ENCODE measurements at places on chromosomes 6 and 20.

DNA sequence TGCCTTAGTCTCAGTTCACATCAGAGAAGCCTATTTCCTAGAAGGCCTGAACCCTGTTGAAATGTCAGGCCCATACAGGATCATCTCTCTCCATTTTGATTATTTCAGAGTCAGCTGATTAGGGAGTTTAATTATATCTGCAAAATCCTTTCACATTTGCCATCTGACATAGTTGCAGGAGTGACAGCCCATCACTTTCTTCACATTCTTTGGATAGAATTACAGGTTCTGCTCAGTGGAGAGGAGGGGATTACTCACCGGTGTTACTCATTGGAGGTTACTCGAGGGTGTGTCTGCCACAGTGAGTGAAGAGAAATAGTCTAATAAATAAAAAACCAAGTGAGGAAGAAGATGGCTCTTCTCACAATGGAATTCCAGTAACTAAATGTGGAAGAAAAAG is 216.8 kb downstream of the TMEM242 start:
- DNase-seq: no peak

- DNase-seq: no peak
These were observed 3.7 kb upstream of the RNASET2 start for GRCh38 chr6:166959911-166960608.

GRCh38 chr6:156657296-156657695 is 119.9 kb upstream of the ARID1B start:
- DNase-seq: no peak

DNA sequence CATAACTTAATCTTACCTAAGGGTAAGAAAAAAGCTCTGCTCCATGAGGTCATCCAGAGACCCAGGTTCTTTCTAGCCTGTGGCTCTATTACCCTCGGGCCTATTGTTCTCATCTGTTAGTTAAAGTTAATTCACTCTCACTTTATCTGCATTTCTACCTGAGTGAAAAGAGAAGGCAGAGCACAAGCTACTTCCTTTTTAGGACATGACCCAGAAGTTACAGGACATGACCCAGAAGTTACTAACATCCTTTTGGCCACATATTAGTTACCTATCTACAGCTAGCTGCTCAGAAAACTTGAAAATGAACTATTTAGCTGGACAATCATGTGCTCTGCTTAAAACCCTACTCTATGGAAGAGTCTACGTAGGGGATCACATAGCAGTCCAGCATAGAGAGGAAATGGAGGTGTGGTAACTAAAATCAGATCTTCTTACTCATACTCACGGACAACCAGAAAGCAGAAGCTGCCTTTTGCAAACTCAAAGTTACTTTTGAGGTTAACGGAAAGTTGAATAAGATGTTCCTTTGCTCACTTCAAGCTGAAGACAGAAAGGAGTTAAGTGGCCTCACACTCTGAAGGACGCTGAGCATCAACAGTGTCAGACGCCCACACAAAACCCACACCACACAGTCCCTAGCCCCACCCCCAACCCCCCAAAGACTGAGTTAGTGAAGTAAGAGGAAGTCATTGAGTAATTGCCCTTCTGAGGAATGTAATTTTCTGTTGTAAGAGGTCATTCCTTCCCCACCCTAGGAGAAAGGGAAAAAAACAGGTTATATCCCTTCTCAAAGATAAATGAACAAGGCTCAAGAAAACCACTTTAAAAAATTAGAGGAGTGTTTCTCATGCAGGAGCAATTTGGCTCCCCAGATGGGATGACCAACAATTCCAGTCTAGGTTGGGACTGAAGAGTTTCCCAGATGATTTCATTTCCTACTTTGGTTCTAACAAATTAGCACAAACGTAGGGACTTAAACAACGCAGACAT is 45.9 kb upstream of the TAB2 start:
- DNase-seq: no peak

DNA sequence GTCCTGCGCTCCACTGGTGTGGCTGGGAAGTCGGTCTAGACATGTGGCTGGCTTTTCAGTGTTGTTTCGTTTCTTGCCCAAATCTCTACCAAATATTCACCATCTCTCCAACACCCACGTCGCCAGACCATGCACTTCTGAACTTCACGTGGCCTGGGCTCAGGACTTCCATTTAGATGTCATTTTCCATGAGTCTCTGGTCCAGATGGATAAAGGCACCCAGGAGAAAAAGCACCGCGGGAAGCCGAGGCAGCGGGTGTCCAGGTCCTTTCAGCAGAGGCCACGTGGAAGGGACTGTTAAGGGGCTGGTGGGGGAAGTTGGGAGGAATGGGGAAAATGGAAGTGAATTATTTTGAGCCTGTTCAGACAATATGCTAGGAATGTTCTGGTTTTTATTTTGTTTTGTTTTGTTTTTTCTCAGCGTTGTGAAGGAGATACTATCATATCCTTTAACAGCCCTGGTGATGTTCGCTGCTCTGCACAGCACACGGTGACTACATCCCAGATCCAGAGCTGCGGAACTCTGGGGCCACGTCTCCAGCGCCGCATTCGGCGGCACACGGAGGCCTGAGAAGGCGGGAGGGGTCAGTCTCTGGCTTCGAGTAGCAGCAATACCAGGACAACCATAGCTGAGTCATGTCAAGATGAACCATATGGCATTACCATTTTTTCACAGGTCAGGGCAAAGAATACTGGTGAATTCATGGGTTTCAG is 230.3 kb downstream of the THBS2 start:
- DNase-seq: no peak

GRCh38 chr20:46195264-46196036 is 77.3 kb downstream of the CD40 start:
- DNase-seq: no peak

DNA sequence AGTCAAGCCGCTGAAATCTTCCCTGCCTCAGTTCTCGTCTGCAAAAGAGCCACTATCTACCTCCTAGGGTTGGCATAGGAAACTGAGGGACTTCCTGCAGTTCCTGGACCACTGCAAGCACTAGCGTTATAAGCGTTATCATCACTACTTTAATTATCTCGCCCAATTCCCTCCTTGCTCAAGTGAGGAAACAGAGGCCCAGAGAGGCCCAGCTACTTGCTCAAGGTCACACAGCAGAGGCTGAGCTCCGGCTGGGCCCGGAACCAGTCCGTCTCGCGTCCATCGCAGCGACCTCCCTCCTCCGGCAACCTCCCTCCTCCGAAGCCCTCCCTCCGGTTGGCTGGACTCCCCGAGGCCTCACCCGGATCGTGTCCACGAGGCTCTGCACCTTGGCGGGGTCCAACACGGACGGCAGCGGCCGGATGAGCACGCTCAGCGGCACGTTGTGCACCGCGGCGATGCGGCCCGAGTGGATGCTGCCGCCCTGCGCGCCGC is 338 bp downstream of the SRXN1 start:
- no peak for DNase-seq

GRCh38 chr20:61575151-61575937 is 323.3 kb downstream of the CDH4 start:
- DNase-seq: no peak

DNA sequence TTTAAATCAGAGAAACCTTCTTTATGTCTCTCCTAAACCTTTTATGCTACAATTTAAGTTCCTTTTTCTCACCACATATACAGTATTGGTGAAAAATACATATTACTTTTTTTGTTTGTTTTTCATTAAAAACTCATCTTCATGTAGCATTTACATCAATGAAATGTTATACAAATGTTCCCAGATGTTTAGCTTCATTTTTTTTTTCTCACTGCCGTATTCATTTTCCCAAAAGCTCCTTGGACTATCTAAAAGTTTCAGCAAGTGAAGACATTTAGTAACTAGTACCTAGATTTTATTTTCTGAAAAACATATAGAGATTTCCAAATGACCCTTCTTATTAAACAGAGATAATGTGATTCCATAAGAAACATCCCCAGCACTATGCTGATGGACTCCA is 128.9 kb downstream of the BMP5 start:
- no peak for DNase-seq

DNA sequence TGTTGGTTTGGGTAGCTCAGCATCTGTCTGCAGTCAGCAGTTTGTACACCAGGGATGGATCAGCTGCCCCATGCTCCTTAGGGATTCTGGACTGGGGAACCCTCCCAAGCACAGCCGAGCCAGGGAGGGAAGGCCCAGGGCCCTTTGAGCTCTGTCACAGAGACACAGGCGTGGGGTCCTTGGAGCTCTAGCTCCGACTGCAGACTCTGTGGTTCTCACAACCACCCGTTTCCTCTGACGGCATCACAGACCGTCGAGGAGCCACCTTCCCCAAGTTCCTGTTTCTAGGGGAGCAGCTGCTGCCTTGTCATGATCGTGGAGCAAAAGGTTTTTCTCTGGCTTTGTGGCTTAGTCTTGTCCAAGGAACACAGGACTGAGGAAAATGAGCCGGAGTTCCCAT is at the start of gene SLA2:
Gene SLA2, minus strand, starts transcription at position 199 of the 400 bp plus-strand sequence. CDS start 4,861 bp downstream, outside the sequence.
- no peak for DNase-seq

GRCh38 chr20:12237772-12238171 is 320.1 kb downstream of the BTBD3 start:
- DNase-seq: no peak

DNA sequence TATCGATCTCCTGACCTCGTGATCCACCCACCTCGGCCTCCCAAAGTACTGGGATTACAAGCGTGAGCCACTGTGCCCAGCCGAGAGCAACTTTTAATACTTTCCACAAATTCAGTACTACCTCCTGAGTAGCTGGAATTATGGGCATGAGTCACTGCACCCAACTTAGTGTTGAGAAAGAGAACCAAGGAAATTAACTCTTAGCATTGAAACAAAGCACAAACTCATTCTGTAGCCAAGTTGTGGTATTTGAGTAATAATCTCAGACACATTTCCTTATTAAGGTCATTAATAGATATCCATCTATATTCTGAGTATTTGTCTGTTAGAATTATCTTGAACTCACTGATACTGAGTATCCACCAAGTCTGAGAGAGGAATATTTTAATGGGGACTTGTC is 14.3 kb upstream of the ELOVL2 start:
- no peak for DNase-seq

DNA sequence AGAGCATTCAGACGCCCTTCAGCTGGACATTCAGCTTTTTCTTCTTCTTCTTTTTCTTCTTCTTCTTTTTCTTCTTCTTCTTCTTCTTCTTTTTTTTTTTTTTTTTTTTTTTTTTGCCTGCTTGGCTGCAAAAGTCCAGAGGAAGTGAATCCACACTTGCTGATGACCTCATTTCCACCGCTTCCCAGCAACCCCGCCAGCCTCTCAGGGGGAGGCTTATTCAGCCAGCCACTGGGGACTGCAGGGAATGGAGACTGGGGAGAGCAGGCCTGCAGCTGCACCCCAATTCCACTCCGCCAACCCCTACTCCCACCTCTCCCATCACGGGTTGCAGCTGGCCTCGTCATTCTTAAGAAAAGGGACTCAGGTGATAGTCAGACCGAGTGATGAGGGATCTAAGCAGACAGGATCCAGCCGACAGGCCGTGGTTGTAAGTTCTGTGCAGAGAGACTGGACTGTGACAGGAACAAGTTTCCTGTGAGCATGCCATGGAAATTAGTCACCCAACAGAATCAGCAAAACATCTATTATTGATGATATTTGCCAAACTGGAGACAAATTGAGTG is 59.0 kb upstream of the QKI start:
- DNase-seq: no peak
